Kidney (tissue), 22 donors: ENCODE measurements at places on chromosomes 5 and 9.

- DNase-seq = peak; percentile 76
Observed at GRCh38 chr9:84667571-84668195, 1.8 kb upstream of the NTRK2 start.

DNA sequence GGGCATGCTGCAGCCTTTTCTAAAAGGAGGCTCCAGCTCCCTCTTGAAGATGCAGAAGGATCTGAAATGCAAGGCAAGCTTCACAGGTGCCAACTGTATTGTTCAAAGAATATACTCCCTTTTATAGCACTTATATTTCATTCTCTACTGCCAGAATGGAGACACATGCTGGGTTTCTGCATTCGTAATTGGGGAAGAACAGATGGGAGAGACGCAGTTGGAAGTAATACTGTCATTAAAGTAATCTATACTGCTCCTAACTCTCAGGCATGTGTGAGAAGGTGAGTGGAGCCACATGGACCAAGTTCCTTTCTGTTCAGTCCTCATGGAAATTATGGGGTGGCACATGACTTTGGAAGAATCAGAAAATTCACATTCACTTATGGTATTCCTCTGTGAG lies 226.4 kb downstream of the TRIM32 start:
- DNase-seq = no peak

- DNase-seq = no peak
Observed at GRCh38 chr9:18730241-18730640, 256.3 kb downstream of the ADAMTSL1 start.

DNA sequence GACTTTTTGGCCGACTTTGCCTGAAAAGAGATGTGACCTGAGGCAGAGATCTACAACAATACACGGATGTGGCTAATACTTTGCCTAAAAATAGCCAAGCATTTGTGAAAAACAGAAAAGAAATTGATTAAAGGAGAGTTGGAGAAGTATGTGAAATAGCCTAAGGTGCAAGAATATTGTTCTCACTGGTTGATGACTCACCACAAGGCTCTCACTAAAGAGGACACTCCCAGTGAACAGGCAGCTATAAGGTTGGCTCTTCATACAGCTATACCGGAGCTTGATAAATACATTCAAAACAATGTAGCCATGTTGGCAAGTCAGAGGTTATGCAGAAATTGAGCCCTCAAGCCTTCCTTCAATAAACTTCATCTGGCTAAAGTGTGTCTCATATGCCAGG lies 317.2 kb upstream of the GRAMD2B start:
- no peak for DNase-seq

GRCh38 chr5:112386766-112387165 lies 32.3 kb downstream of the EPB41L4A start:
- no peak for DNase-seq

DNA sequence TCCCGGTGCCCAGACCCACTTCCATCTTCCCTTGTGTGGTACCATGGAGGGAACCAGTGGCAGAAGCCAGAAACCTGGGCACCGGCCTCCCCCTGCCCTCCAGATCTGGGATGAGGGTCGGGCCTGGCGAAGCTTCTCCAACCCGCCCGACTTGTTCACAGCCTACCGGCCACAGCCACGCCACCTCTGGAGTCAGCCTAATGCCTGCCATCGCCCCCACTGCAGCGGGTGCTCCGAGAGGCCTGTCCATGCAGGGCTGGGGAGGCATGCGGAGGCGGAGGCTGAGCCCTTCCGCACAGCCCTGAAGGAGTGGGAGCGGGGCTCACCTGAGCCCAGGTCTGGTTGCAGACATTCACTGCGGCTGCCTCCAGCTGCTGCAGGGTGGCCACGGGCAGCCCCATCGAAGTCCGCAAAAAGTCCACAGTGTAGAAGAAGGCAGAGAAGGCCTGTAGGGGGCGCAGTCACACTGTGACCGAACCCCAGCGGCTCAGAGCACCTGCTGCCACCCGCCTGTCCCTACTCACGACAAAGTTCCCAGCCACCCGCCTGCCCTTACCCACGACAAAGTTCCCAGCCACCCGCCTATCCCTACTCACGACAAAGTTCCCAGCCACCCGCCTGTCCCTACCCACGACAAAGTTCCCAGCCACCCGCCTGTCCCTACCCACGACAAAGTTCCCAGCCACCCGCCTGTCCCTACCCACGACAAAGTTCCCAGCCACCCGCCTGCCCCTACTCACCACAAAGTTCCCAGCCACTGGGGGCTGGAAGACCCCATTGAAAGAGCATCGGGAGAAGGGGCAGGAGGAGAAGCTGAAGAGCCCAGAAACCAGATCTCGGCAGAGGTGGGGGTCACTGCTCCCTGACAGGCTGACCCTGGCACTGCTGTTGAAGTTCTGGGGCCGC lies 3.8 kb upstream of the NPDC1 start:
- peak; percentile 68 for DNase-seq

DNA sequence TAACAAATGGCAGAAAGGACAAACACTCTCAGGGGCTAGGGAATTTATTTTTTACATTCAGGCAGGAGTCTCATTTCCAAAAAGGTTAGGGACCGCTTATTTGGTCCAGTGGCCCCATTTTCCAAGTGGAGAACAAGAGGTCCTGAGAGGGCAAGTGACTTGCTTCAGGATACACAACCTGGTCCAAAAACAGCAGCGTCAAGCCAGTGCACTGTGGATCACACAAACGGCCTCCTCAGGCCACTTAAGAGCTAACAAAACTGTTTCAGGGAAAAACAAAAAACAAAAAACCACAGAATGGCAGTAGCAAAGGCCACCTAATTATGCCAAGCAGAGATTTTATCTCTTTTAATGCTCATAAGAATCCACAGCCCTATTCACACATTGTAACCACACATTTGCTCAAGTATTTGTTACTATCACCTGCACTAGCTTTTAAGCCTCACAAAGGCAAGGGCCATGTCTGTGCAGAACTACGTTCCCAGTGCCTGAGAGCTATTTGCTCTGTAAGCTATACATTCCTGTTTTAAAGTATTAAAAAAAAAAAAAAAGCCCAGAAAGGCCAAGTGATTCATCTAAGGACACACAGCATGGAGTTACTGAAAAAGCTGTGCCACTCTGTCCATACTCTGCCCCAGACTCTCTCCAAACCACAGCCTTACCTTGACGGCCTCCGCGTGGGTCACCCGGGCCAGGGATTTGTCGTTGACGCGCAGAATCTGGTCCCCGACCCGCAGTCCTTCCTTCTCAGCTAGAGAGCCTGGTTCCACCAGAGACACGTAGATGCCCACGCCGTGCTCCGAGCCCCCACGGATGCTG lies 1.5 kb downstream of the WHRN start:
- DNase-seq = no peak

DNA sequence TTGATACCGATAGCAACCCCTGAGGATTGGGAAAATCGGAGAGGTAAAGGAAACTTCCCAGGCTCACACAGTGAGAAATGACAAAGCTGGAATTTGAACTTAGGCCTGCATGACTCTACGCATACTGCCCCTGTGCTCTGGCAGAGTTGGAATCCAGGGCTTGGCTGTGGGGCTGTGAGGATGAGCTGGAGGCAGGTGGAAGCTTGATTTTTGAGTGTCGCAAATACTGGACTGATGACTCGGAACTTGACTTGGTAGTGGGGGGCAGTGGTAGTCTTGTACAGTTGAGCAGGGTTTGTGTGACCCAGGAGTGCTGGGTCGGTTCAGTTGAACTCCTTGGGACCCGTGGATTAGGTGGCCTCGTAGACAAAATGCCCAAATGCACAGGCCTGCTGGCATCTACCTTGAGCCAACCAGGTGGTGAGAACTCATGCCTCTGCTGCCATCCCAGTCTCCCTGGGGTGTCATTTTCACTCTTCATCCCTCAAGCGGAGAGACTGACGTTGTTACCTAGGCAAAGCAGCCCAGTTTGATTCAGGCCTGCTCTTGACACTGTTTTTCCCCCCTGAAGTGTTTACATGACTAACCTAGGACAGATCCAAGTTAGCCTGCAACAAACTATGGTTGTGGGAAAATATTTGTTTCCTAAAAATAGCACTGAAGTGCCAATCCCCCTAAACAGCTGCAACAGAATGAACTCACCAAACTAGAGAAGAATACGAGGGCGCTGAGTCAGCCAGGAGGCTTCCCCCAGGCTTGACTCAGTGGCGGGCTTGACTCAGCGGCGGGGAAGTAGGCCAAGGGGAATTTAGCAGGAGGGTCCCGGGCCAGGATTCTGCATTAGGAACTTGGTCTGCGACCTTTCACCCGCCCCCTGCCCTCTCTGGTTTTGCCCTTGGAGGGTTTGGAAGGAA lies 45.7 kb upstream of the ORM1 start:
- DNase-seq = no peak

DNA sequence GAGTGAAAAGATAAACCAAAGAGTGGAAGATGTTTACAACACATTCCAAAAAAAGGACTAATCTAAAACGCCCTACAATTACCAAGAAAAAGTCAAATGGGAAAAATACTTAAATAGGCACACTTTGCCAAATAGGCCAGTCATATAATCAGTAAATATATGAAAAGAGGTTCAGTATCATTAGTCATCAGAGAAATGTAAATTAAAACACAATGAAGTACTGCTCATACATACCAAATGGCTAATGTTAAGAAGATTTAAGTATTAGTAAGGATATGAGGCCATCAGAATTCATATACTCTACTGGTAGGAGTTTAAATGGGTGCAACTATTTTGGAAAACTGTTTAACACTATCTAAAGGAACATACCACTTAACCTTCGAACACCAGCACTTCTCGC lies 47.6 kb downstream of the ZDHHC21 start:
- no peak for DNase-seq

DNA sequence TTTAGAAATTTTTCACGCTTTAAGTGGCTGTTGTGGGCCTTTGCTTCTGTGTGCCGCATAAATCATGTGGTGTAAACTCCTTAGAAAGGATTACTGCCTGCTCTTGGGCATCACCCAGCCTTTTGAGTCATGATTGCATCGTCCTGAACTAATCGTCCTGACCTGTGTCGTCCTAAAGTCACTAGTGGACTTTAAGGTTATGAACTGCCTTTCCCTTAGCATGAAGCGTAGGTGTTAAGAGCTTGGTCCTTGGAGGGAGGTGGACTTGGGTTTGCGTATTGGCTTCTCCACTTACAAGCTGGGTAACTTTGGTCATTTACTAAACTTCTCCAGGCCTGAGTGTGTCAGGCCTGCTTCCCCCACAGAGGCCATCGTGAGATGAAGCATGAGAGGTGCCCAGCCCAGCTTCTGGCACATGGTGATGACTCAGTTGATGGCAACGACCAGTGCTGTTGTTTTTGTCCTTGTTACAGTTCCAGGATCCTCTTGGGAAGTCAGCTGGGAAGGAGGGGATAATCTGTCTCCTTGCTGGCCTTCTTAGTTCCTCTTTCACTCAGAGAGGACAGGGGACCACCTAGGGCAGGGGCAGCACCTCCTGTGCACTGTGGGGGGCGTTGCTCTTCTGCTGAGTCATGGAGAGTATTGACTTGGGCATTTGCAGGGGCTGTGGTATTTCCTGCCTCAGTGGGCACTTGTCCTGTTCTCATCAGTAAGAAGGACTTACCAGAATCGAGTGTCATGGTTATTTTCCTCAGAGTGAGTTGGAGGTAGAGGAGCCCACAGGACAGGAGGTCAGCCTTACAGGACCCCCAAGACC lies 54.2 kb upstream of the NCS1 start:
- no peak for DNase-seq

- peak; percentile 8 for DNase-seq
Observed at GRCh38 chr9:26955222-26955903, 849 bp upstream of the IFT74 start.

- DNase-seq = no peak
Observed at GRCh38 chr5:115231598-115231997, 31.1 kb downstream of the PGGT1B start.

GRCh38 chr9:617445-618085 lies 223.9 kb upstream of the DMRT1 start:
- DNase-seq = peak; percentile 66
